ENCODE measurements at places on chromosomes 1 and 21. TPM values are rescaled to one million over a fixed set of nuclear protein-coding genes. Genes with fewer than 3 reads are reported as not detected.

Gene ISG15
- total RNA-seq: 3.4 TPM

Gene HIVEP3
- 10.8 TPM for total RNA-seq

Gene CFAP107
- total RNA-seq: not detected

Gene APCS
- total RNA-seq: not detected

Gene C1orf56
- 3.0 TPM for total RNA-seq

Gene CORT
- total RNA-seq: 1.2 TPM

Gene SMCP
- not detected for total RNA-seq

Gene CYP4A11
- under 0.01 TPM for total RNA-seq

Gene NCF2
- 1.7 TPM for total RNA-seq

Gene CATSPERE
- 1.2 TPM for total RNA-seq

Gene PADI2
- 0.74 TPM for total RNA-seq

Gene CFAP74
- total RNA-seq: 0.25 TPM

Gene PPM1J
- 4.9 TPM for total RNA-seq

Gene S100A7A
- not detected for total RNA-seq

Gene PEAR1
- 0.98 TPM for total RNA-seq

Gene CTNNBIP1
- 40.3 TPM for total RNA-seq

Gene TRIM33
- 76.0 TPM for total RNA-seq

Gene B3GALT2
- 71.5 TPM for total RNA-seq

Gene KCND3
- total RNA-seq: 13.0 TPM

Gene C8A
- not detected for total RNA-seq

Gene CYP2J2
- total RNA-seq: 0.49 TPM

Gene SMIM1
- not detected for total RNA-seq

Gene MYOC
- total RNA-seq: 0.25 TPM

Gene CHI3L2
- total RNA-seq: 0.49 TPM

Gene OR2T11
- total RNA-seq: not detected

Gene LRRC8D
- 23.8 TPM for total RNA-seq
